Stimulated activated CD4-positive, alpha-beta T cell treated with anti-CD3 and anti-CD28 coated beads, Interleukin-1b, Interleukin-23, amount 100 ng/mL, for 1 hour (primary cell): ENCODE measurements at places on chromosomes 2 and 18.

DNA sequence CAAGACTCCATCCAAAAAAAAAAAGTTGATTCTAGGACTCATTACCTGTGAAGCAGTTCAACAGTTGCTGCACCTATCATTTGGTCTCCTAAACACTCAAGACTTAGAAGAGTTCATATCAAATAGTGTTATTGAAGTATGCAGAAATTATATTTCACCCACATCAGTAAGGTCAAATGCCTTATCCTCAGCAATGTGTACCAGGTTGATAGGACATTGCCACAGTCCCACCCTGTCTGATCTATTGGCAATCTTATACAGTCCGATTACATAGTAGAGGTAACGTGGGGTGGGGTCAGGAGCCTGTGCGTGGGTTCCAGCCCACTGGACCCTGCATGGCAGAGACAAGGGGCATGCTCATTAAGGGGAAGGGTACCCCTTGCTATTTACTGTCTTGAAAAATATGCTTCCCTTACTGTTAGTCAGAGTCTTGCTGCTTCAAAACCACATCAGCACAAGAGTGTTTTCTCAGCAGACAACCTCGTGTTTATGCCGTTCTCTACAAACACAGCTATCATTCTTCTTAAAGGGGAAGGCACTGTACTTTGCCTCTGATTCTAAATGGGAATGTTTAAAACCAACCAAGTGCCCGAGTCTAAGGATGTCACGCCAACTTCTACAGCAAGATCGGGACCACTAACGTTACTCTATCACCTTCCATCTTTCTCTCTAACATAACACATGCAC is 115.2 kb downstream of the MTCL1 start:
- no peak for DNase-seq

DNA sequence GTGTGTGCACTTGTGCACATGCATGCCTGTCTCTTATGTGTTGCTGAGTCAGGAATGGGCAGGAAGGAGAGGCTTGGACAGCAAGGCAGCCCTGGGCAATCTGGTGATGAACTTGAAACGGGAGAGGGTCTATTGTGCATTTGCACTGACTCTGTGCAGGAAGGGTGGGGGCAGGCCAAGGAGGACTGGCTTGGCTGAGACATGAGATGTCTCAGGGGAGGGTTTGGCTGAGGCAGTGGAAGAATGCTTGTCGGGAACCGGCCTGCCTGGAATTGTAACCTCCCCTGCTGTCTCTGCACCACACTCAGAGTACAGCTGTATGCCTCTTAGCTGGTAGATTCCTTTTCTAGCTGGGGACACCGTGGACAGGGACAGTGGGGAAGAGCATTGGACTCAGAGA is 176.1 kb upstream of the TNP1 start:
- DNase-seq, result no peak

- DNase-seq, result no peak
These were observed 1958.8 kb upstream of the CELF4 start for GRCh38 chr18:39524370-39524769.

DNA sequence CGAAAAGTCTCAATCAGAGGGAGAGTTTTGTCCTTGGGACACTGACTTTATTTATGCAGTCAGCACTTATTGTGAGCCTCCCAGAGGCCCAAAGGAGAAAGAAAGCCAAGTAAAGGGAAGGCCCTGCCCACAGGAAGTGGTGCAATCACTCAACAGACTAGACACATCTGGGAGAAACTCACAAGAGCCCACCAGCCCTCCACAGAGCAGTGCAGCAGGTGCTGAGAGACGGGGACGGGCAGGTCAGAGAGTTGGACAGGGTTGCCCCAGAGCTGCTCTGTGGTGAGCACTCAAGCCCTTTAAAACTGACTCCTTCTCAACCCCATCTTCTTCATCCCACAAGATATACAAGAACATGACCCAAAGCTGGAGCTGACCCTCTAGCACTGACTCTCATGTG is 96.0 kb downstream of the TFCP2L1 start:
- DNase-seq, result no peak

DNA sequence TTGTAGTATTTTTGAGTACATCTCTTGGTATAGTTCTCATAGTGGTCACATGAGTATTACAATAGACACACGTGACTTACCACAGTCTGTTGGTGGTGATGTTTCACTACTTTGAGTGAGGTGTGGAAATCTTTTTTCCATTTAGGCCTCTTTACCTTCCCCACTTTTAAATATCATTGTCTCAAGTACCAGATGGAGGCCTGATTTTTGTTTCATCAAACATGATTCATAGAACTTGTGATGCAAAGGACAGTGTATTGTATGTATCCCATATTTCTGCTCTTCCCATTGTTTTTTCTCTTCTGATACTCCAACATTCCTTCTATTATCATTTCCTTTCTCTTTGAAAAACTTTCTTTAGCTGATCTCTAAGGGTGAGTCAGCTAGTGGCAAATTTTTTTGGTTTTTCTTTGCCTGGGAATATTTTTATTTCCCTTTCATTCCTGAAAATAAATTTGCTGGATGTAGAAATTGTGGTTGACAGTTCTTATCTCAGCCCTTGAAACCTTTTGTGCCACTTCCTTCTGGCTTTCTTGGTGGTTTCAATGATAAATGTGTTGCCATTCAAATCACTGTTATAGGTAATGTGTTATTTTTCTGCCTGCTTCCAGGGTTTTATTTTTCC is 32.8 kb downstream of the RFX8 start:
- DNase-seq, result no peak
